ENCODE measurements at places on chromosomes 4 and X. TPM values are rescaled to one million over a fixed set of nuclear protein-coding genes. Genes with fewer than 3 reads are reported as not detected.

DNA sequence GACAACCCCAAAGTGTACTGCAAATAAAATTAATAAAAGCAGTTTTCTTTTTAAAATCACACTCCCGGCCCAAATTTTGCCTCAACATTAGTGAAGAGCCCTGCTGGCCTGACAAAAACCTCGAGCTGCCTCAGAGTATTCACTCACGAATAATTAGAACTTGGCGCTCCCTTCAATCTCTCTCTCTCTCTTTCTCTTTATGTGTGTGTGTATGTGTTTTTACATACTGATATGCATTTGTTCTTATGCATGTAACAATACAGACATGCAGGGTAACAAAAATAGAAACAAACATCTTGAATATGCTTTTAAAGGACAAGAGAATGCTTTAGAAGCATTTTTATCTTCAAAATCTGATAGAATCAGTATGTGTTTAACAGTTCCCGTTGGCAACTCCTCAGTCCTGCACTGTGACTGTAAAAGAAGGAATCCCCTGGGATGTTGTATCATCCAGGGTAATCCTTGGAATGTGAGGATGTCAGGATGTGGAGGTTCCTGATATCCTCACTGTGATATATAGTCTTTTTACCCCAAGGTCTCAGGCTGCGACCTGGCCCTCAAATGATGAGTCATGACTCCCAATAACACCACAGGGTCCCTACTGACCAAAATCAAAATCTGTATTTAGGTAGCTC, 53.0 kb downstream of the PTCHD1 start:
- no peak for DNase-seq

DNA sequence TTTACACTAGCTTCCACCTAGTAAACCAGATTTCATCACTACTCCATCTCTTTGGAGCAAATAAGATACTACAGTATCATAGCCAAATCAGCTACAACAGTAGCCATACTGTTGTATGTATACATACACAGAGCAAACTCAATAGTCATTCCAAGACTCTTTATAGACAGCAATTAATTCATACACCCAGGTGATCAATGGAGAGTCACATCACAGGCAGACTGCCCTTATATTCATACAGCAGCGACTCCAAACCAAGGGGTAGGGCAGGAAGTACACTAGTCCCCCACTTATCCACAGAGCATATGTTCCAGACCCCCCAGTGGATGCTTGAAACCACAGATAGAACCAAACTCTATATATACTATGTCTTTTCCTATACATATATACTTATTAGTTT, 76.6 kb downstream of the FBXW7 start:
- DNase-seq = no peak

The GUCY1A1 gene
- 9.2 TPM for total RNA-seq

GRCh38 chr4:26217961-26218676, 102.7 kb upstream of the RBPJ start:
- peak; percentile 44 for DNase-seq

The VEGFD gene
- 1.5 TPM for total RNA-seq

The SPANXA2 gene
- not detected for total RNA-seq

GRCh38 chr4:141469392-141469791, 167.0 kb upstream of the IL15 start:
- DNase-seq = no peak

- DNase-seq = no peak
These were observed 41.1 kb downstream of the LIMCH1 start for GRCh38 chr4:41579043-41579442.

The DCHS2 gene
- not detected for total RNA-seq

GRCh38 chr4:113179091-113179490, 129.6 kb downstream of the ANK2 start:
- DNase-seq = no peak

GRCh38 chr4:151604238-151604637, 156.6 kb downstream of the GATB start:
- DNase-seq = no peak

DNA sequence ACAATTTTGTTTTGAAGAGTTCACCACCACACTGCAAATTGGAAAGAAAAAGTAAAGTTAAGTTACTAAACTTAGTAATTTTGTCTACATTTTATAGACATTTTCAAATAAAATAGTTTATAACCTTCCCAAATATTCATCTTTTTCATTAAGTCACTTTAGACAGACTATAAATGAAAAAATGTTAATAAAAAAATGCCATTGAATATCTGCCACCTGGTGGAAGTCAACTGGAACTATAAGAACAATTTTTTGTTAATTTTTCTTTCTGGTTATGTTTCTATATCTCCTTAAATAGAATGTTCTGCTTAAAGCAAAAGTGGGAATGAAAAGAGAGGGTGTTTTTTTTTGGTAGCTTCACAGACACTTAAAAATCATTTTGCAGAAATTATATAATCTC, 534.4 kb upstream of the PCDH10 start:
- DNase-seq = no peak

- no peak for DNase-seq
These were observed 136.6 kb upstream of the OTUD4 start for GRCh38 chr4:145316897-145317574.

The AR gene
- 17.6 TPM for total RNA-seq

- no peak for DNase-seq
These were observed 20.4 kb downstream of the LEF1 start for GRCh38 chr4:108148316-108148715.

DNA sequence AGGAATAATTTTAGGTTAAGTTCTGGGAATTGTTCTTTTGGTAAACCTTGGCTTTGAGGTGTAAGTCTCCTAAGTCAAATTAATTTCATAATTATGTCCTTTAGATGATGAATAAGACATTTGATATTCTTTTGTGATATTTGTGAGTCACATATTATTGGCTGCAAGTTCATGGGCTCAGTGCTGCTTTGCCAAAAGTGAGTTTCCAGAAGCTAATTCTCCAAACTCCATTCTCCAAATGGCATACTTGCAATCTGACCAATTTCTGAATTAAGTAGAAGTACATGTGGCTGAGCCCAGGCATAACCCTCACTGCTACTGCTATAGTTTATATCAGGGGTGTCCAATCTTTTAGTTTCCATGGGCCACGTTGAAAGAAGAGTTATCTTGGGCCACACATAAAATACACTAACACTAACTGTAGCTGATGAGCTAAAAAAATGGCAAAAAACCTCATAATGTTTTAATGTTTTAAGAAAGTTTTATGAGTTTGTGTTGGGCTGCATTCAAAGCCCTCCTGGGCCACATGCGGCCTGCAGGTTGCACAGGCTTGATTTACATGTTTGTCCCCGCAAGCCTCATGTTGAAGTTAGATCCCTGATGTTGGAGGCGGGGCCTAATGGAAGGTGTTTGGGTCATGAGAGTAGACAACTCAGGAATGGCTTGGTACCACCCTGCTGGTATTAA, 196.1 kb downstream of the ZNF330 start:
- no peak for DNase-seq

- no peak for DNase-seq
These were observed 46.2 kb upstream of the NHS start for GRCh38 chrX:17328837-17329236.

GRCh38 chr4:31275906-31276305, 555.7 kb downstream of the PCDH7 start:
- no peak for DNase-seq
